A549 treated with RU486 at 1 μM for 4 hours (cell line): ENCODE measurements at places on chromosomes 3 and 15. TPM values are rescaled to one million over a fixed set of nuclear protein-coding genes. Genes with fewer than 3 reads are reported as not detected.

The GOLGA6L10 gene
- total RNA-seq = 0.38 to 0.71 TPM (median 0.59 TPM) in 5 replicates

The DYNC1LI1 gene
- 33.3 to 48.0 TPM (median 40.3 TPM) in 5 replicates for total RNA-seq

The RAMAC gene
- 35.7 to 58.7 TPM (median 44.8 TPM) in 5 replicates for total RNA-seq

The ANXA2 gene
- 4,604 to 5,455 TPM (median 4,892 TPM) in 5 replicates for total RNA-seq

The ITGA11 gene
- total RNA-seq = 2.2 to 8.2 TPM (median 5.4 TPM) in 5 replicates

The PLSCR2 gene
- total RNA-seq = not detected in 5 replicates

The FMN1 gene
- 0.16 to 0.94 TPM (median 0.50 TPM) in 5 replicates for total RNA-seq

The FILIP1L gene
- 0.10 to 0.24 TPM (median 0.19 TPM) in 5 replicates for total RNA-seq
